ENCODE measurements at places on chromosomes 6 and 20.

- no peak for DNase-seq
Observed at GRCh38 chr6:48889429-48889828, 573.6 kb downstream of the MMUT start.

DNA sequence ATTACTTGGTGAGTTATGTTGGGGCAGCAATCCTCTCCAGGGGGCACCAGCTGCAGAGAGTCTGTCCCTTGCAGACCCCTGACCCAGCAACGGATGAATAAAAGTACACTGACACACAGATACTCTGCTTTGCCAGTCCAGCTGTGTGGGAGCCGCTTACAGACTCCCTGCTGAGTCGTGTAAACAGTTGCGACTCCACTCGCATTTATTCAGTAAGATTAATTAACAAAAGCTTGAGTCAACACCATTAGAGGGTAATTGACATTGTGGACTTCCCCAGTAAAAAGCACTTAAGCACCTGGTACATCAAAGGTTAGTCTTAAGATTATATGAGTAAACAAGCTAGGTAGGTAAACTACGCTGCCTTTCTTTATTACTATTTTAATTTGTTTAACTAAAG is 92.0 kb upstream of the TMEM181 start:
- DNase-seq = no peak

DNA sequence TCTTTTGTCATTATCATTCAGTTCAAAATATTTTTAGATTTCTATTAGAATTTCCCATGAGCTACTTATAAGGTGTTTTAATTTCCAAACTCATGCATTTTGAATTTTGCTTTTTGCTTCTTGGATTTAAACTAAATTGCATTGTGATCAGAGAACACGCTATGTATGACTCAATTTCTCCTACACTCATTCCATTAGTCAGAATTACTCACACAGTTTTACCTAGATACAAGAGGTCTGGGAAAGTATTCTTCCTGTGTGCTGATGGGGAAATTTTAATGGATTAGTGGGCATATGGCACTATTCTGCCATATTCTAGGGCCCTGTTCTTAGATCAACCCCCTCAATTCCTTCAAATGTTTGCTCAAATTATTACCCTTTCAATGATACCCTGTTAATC is 49.9 kb upstream of the BMP5 start:
- no peak for DNase-seq

GRCh38 chr20:49712996-49713752 is 504 bp downstream of the B4GALT5 start:
- peak; percentile 33 for DNase-seq

- peak; percentile 14 for DNase-seq
Observed at GRCh38 chr20:41249411-41250281, 67.9 kb downstream of the ZHX3 start.

DNA sequence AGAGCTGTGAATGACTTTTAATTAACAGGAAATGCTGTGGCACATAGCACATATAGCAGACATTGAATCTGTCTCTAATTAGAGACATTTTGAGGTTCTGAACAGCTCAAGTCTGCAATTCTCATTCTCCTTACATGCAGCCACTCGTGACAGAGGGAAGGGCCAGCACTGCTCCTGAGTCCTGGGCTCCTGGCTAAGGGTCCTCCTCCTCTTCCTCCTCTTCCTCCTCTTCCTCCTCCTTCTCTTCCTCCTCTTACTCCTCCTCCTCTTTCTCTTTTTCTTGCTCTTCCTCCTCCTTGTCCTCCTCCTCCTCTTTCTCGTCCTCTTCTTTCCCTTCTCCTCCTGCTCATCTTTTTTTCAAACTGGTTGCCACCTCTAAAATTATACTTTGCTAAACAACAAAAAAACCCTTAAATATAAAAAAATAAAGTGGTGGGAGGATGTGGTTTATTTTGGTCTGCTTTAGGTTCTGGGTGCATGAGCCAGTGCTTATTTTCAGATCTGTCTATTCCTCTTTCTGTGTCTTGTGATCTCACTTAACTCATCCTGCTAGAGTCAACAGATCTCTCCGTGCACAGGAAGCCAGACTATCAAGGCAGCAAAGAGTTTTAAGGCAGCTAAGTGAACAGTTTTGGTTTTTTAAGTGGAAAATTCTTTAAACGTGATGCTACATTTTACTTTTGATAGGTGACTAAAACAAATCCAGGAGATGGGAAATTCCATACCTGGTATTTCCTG is 159.3 kb downstream of the CD83 start:
- peak; percentile 47 for DNase-seq

GRCh38 chr6:38836585-38836984 is 121.5 kb downstream of the DNAH8 start:
- DNase-seq = no peak

GRCh38 chr6:70080443-70081070 is 214.2 kb downstream of the COL19A1 start:
- DNase-seq = no peak

- no peak for DNase-seq
Observed at GRCh38 chr6:1670711-1671462, 61.2 kb downstream of the FOXC1 start.

DNA sequence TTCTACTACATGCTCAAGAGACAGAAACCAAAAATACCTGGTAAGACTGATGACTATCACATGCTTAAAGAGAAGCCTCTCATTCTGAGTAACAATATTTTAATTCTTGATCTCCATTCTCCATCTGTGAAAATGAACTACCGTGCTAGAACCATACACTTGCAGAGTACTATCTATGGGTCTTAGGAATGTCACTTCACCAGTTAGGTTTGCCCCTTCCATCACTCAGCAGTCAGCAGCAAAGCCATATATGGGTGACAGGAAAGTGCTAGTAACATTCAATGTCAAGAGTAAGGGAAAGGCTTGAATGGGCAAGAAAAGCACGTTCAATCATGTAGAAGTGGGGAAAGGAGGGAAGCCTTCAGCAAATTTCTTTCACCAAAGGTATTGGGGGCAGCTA is 2.3 kb downstream of the DNAAF9 start:
- DNase-seq = no peak

Data from activated CD8-positive, alpha-beta T cell treated with anti-CD3 and anti-CD28 coated beads for 36 hours (primary cell).